ENCODE measurements at places on chromosomes 5 and 9.
A peak's percentile ranks its signal among the peaks of the same experiment; 100 is the strongest.

DNA sequence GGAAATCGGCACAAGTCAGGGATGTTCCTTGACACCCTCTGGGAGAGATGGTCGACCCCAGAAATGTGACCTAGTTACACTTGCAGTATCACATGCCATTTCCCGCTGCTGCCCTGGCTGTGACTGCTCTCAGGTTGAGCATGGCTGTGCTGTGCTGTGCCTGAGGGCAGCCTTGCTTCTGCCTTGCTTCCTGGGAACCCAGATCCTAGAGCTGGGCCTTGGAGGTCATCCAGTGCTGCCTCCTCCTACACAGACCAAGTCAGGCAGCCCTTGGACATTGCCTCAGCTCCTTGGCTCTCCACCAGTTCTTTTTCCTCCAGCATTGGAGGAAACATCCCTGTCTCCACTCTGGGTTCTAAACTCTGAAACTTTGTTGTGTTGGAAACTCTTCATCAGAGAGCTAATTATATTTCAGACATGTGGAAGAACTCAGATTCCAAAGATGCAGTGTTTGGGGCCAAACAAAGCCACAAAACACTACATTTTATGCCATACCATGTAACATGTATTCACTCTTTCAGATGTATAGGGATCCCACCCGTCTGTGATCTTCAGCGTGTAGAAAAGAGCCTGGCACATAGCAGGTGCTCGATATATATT lies 6.1 kb downstream of the MAMDC2 start:
- DNase-seq: no peak

DNA sequence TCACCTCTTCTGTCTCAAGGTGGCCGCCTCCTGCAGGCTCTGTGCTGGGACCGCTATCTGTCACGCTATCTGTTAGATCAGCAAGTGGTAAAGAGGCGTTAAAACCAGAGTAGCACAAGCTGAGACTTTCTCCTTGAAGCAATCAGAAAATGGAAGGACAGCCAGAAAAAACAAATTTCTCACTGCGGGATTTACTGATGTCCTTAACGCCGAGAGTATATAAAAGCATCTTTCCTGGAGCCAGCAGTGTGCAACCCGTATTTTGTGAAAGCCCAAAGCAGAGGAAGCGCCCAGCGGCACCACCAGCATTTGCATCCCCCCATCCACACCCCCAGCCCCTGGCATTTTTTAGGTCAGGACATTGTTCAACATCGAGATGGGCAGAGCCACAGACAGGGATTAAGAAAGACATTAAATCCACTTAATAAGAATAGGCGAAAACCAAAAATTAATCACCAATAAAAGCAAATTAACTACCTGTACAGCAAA lies 48.6 kb downstream of the DUSP1 start:
- DNase-seq: no peak

GRCh38 chr9:127569886-127570401 lies 42.1 kb upstream of the STXBP1 start:
- no peak for DNase-seq

GRCh38 chr9:98875536-98875935 lies 68.1 kb downstream of the GALNT12 start:
- no peak for DNase-seq

- DNase-seq: no peak
Observed at GRCh38 chr5:50325237-50325832, 115.8 kb downstream of the EMB start.

DNA sequence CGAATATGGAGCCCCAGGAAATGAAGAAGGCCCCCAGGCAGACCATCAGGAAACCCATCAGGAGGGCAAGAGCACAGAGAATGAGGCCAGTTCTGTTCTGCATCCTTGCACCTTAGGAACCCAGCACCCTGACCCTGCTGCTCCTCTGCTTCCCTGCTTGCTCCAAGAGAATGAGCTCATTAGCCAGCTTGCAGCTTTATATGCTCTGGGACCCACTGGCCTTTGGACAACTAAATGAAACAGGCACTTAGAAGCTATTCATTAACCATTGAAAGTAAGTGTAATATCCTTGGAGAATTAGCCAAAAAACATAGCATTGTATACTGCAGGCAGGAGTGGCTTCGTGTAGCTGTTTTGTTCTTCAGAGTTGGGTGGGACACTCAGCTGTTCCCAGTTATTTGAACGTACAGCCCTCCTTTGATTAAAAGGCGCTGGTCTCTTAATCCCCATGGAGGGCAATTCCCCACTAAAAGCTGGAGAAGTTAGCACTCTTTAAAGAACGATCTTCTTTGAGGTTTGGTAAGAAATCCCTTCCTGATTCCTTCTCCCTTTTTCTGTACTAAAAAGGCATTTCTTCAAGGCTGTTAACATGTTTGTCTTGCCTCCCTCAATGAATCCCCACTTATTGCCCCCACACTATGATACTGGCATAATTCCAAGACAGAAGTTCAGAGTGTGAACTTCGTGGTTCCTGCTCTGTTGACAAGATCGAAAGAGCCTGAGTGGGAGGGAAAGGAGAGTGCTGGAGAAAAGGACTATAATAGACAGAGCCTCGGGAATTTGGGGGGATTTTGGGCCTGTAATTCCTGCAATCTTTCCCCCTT lies at the start of gene TMEM252:
Gene TMEM252, minus strand, starts transcription at position 172 of the 824 bp plus-strand sequence. Its CDS starts 69 bp downstream, at position 103.
- DNase-seq: no peak

DNA sequence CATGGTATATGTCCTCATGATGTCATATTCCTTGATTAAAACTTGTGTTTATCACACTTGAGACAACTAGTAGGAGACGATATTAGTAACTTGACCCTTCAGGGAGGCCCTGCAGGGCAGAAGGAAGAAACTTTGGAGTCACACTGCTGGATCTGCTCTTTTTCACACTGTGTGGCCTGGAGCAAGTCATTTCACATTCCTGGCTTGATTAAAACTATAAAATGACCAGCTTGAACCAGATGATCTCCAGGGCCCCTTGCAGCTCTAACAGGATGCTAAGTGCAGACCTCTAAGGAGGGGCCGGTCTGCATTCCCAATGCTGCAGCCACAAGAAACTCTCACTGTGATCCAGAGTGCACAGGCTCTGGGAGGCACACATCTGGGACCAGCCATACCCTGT lies 146.4 kb upstream of the ZNF366 start:
- no peak for DNase-seq

- DNase-seq: no peak
Observed at GRCh38 chr5:84253946-84254345, 130.7 kb downstream of the EDIL3 start.

- DNase-seq: no peak
Observed at GRCh38 chr5:120528609-120529008, 64.5 kb downstream of the PRR16 start.

GRCh38 chr9:114110180-114110579 lies 11.1 kb upstream of the KIF12 start:
- DNase-seq: no peak

DNA sequence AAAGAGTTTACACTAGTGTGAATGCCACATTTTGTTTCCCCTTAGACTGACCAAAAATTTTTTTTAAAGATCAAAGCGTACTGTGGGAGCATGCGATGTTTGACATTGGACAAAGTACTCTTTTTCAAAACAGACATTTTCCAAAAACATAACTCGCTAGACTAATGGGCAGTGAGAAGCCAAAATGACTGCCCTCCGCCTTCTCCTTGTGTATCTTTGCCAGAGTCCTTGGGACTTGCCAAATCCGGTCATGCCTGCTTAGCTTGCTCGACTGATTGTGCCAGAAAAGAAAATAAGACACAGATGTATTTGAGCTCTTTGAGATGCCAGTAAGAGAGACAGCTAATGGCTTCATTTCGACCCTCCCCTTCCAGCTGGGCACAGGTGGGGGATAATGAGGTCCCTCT lies 157.5 kb downstream of the MAPKAP1 start:
- no peak for DNase-seq

- no peak for DNase-seq
Observed at GRCh38 chr9:95511616-95511931, 5.2 kb downstream of the PTCH1 start.

DNA sequence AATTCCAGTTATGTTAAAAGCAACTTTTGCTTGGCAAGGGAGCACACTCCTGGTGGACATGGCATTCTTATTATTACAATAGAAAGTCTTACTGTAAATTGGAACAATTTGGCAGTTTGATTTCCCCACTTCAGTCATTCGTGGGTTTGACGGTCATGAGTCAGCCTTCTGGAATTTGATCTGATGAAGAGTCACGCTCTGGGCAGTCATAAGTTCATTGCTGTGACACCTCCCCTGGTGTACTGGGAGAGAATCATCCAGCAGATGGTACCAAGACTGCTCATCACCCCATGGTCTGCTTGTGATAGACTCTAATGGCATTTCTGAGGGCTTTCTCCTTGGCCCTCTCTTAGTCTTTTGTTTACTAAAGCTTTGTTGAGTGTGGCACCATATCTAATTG lies 53.8 kb downstream of the GLRA1 start:
- no peak for DNase-seq

DNA sequence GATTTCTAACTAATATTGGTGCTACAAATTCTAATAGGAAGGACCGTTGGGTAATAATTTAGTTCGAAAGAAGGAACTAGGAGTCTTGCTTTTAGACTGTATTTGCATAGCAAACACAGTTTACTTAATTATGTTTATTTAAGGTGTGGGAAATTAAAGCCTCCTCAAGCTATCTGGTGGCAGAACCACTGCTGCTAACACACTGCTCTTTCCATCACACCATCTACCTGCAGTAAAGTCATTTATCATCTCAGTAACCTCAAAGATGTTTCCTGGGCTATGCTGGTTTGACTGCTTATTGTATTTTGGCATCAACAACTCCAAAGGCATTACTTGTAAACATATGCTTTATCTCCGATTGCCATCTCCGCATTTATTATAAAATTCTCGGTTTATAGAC lies 114.3 kb downstream of the DEPDC1B start:
- no peak for DNase-seq

- DNase-seq: peak; percentile 40
Observed at GRCh38 chr5:59810041-59810440, 83.5 kb downstream of the PDE4D start.

DNA sequence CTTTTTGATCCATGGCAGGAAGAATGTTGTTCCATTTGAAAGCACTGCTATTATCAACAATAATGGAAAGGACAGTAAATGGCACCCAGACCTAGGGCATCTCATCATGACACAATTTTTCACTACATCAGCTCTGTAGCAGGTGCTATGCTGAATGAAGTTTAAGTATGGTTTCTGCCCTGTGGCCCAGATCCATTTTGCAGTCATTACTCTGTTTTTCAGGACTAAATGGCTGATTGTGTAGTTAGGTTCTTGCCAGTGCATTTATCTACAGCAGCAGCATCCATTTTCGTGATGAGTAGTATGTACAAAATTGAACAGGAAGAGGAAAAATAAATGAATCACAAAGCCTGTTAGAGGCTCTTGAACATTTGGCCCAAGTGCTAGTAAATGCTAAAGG lies 270.5 kb upstream of the CD180 start:
- no peak for DNase-seq

GRCh38 chr9:116656501-116656971 lies 30.6 kb upstream of the TRIM32 start:
- no peak for DNase-seq

DNA sequence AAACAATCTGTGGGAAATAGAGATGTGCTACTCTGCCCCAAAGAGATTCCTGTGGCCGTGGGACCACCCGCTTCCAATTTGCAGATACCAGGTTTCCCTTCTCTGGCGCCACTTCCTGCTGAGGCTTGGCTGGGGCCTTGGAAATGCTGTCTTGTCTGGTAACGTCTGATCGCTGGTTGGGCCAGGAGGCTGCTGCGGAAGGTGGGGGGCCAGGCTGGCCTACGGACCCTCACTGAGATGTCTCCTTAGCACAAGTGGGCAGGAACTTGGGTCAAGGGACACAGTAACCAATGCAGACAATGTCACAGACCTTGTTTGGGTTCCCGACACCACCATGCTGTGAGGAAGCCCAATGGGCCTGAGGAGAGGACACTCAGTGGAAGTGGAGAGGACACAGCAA lies 31.7 kb upstream of the IRX4 start:
- no peak for DNase-seq

- DNase-seq: no peak
Observed at GRCh38 chr9:70517926-70518610, 103.6 kb upstream of the KLF9 start.

DNA sequence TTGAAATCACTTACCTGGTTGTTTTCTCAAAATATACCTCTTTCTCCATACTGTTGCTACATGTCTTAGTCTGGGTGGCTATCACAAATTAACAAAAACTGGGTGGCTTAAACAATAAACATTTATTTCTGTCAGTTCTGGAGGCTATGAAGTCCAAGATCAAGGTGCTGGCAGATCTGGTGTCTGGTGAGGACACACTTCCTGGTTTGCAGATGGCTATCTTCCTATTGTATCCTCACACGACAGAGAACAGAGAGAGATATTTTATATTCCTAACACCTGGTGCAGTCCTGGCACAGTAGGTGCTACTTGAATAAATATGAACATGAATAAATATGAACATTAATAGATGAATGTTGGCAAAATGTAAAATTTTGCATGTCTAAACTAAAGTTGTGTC lies 164.3 kb upstream of the ACOT12 start:
- DNase-seq: no peak

DNA sequence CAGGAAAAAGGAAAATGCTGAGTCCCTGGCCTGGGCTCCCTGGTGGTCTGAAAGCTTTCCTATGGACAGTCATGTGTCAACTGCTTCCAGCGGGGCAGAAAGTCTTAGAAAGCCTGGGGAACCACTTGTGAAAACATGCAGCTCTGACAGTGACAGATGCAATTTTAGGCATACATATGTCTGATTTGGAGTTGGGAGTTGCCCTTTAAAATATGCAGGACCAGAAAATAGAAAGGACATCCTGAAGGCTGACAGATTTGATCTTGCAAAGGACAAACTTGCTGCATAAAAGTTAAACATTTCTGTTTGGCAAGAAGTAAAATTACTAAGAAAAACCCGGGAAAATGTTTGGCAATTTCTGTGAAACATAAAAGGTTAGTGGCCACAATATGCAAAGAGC lies 23.8 kb downstream of the GADD45G start:
- no peak for DNase-seq

Measured in T-helper 17 cell (primary cell).